NCI-H2029 treated with DMSO at 0.1 percent for 48 hours (cell line): ENCODE measurements at places on chromosomes 11 and 22.

DNA sequence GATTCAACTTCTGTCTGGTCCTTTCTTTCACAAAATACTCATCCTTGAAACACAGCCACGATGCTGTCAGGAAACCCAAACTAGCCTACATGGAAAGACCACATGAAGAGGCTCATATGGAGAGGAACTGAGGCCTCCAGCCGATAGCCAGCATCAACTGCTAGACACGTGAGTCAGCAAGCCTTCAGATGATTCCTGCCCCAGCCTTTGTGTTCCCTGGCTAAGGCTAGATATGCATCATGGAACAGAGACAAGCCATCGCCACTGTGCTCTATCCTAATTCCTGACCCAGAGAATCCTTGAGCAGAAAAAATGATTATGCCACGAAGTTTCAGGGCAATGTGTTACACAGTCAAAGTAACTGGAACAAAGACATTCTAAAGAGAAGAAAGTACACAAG is 75.5 kb downstream of the ENTHD1 start:
- no peak for DNase-seq

DNA sequence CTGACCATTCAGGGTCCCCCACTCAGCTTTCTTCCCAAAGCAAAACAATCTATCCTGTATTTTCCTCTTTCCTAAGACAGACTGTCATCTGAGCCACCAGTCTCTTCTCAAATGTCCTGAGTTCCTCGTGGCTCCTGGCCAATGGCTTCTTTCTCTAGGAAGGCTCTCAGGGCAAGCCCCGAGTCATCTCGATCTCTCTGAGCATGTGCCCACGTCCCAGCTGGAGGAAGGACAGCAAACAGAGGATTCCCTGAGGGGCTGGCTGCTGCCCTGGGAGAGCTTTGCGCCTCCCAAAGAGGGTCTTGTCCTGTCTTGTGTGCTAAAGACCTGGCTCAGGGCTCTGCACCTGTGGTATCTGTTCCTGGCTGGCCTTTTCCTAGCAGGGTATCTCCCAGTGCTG is 8.3 kb downstream of the SLC37A2 start:
- no peak for DNase-seq

- no peak for DNase-seq
Observed at GRCh38 chr11:75735181-75735845, 17.7 kb downstream of the MOGAT2 start.

- DNase-seq = no peak
Observed at GRCh38 chr22:39954584-39955055, 5.6 kb upstream of the TMA7B start.

DNA sequence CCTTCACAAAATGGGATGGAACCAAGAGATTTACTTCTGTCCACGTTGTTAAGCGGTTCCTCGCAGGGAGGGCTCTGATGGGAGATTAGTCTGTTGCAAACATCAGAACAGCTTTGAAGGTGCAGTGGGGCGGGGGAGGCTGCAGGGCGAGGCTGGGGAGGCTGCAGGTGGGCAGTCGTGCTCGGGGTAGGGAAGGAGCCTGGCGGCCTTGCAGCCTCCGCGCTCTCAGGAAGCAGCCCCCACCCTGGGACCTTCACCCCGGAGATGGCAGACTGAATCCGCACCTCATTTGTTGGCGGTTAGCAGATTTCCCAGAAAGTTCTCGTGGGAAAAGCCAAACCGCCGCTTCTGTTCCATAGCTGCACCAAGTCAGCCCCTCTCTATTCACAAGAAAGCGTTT is 237.3 kb downstream of the BRD1 start:
- DNase-seq = no peak

GRCh38 chr11:69137151-69137844 is 18.4 kb upstream of the SMIM38 start:
- no peak for DNase-seq

- DNase-seq = peak; percentile 23
Observed at GRCh38 chr11:71342951-71343827, 90.8 kb upstream of the SHANK2 start.

- peak; percentile 43 for DNase-seq
Observed at GRCh38 chr11:84608837-84609196, 1018.3 kb downstream of the DLG2 start.

DNA sequence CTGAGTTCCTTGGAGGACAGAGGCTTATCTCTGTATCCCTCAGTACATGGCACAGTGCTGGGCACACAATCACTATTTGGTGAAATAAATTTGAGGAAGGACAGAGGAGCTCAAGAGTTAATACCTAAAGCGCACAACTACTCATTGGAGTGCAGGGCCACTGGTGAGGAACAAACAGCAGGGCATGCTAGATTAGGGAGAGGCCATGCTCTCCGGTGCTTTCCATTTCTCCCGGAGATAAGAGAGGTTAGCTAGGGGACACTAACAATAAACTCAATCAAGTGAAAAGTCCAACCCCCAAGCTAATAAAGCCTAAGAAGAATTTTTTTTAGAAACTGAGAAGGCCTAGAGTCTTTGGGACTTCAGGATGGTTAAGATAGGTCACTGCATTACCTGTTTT is 29.1 kb downstream of the NFRKB start:
- DNase-seq = no peak

DNA sequence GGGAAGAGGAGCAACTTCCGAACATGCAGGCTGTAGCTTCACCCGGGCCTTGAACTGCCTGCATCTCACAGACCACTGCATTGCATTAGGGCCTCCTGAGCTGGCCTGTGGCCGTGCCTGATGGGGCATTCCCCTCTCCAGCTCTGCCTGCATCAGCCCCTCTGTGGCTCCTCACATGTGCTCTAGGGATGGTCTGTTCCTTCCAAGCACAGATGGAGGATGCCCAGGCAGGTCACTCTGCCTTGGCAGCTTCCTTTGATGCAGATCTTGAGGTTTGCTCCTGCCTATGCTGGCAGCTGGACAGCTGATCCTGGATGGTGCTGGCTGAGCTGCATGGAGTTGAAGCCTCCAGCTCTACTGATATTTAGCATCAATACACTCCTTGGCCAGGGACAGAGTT is 28.5 kb downstream of the AMPD3 start:
- DNase-seq = no peak

- no peak for DNase-seq
Observed at GRCh38 chr22:35879351-35879750, 149.3 kb downstream of the RBFOX2 start.

GRCh38 chr22:47044722-47045535 is 282.5 kb downstream of the TBC1D22A start:
- DNase-seq = peak; percentile 36

- peak; percentile 69 for DNase-seq
Observed at GRCh38 chr11:18706330-18707243, 8.0 kb downstream of the TMEM86A start.

DNA sequence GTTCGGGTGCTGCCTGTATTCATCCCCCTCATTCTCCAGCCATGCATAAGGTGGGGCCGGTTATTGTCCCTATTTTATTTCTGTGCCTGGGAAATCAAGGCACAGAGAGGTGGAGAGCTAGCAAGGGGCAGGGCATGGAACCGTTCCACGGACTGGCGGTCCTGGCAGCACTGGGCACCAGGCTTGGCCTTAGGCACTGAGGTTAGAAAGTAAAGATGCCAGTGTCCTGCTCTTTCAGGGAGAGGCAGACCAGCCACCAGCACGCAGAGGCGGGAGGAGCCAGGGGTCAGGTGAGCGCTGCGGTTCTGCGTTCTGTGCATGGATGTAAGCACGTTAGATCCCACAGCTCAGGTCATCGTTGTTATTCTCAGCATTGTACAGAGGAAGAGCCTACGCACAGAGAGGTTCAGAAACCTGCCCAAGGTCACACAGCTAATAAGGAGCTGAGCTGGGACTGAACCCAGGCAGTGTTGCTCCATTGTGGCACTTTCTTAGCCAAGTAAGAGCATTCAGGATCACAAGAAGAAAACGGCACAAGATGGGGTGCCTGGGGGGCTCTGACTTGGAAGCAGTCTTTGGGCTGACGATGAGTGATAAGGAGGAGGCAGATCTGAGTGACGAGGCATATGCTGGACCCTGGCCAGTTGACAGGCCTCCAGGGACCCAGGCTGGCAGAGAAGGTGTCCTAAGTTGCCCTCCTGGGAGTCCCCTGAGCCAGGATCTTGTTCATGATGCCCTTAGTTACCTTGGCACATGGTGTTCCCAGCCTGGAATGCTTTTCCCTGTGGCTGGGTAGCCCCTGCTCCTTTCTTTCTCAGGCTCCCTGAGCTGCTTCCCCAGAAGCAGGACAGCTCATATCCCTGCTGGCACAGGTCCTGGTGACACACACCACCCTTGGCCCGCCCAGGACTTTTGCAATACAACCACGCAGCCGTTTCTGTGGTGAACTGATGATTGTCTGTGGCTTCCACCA is 41.1 kb downstream of the OSBPL5 start:
- no peak for DNase-seq

DNA sequence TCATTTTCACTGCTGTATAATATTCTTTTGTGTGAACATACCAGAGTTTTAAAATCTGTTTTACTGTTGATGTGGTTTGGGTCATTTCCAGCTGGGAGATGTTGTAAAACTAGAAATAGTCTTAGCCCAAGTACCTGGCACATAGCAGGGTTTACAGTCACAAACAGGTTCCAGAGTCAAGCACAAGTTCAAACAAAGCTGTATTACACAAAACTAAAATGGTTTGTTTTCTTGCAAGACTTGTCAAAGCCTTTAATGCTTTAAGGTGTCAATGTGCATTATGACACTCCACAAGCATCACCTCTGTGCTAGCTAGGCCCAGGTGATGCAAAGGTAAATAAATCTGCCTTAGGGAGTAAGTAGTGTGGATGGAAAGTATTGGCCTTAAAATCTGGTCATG is 379.1 kb downstream of the MN1 start:
- DNase-seq = no peak

GRCh38 chr11:9104580-9104979 is 13.2 kb upstream of the SCUBE2 start:
- DNase-seq = no peak

GRCh38 chr22:46696614-46697013 is 41.4 kb downstream of the CERK start:
- DNase-seq = no peak

DNA sequence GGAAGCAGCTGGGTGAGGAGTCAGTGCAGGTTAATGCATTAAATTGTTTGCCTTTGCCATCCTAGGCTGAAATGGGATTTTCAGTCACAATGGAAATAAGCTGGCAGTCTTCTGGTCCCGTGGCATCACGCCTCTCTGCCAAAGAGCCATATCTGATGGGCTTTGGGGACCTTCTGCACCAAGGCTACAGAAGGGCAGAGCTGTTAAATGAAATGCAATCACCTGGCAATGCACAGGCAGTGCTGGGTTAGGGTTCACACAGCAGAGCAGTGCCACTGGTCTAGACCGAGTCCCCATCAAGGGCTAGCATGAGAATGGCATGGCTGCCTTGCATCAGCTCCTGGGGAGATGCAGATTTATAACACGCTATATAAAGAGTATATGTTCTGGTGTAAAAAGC is 749.2 kb downstream of the NTM start:
- no peak for DNase-seq

DNA sequence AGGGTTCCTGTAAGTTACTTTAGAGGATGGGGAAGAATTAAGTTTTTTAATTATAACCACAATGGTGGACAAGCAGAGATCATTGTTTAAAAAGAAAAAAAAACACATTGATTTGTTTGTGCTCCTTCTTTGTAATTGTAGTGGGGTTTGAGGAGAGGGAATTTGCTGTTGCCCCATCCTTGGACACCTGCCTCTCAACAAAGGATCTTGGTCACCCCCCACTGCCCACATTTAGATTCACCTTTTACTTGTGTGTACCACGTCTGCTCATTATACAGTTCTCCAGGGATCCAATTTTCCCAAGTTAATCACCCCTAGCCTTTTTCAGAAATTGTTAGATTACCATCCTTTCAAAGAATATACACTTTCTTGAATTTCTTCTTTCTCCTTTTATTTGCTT is 53.0 kb downstream of the DNAJC24 start:
- DNase-seq = no peak

- no peak for DNase-seq
Observed at GRCh38 chr11:44319552-44320288, 9.8 kb upstream of the ALX4 start.

DNA sequence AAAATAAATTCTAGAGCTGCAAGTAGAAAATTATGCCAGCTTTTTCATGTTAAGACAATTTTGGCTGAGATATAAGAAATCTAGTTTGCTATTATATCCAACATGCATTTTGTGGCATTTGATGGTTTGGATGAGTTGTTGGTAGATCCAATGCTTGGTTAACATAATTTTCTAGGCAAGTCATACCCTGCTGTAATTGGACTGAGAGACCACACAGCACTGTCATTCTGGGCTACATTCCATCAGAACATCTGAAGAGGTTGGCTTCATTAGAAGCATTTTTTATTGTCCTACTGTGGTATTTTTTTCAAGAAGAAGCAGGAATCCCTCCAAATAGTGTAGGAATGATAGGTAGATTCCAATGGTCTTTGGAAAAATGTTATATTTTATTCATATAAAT is 561.0 kb downstream of the LUZP2 start:
- DNase-seq = no peak

- DNase-seq = no peak
Observed at GRCh38 chr11:41872870-41873269, 413.4 kb upstream of the LRRC4C start.

DNA sequence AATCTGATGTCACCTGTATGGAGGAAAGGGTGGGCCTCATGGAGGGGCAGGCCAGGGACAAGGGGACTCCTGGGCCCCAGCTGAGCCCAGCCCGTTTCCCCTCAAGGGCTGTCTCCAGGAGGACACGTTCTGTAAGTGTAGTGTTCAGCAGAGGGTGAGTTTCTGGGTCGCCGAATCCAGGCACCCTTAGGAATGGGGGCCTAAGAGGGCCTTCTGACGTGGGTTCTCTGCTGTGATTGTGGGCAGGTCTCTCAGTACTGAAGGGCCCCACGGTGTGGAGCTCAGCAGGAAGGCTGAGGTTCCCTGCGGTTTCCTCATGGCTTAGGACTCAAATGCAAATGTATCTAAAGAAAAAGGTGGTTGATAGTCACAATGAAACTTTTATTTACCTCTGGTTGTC is 6.5 kb downstream of the PTDSS2 start:
- DNase-seq = no peak

GRCh38 chr11:33869481-33870422 is 22.1 kb downstream of the LMO2 start:
- DNase-seq = peak; percentile 33

- no peak for DNase-seq
Observed at GRCh38 chr22:49134076-49134475, 693.6 kb downstream of the BRD1 start.

GRCh38 chr11:76863196-76863777 is 2.6 kb downstream of the ACER3 start:
- DNase-seq = no peak

GRCh38 chr11:121328176-121328966 is 35.8 kb downstream of the SC5D start:
- DNase-seq = no peak

GRCh38 chr11:125069796-125070195 is 6.7 kb downstream of the SLC37A2 start:
- no peak for DNase-seq

DNA sequence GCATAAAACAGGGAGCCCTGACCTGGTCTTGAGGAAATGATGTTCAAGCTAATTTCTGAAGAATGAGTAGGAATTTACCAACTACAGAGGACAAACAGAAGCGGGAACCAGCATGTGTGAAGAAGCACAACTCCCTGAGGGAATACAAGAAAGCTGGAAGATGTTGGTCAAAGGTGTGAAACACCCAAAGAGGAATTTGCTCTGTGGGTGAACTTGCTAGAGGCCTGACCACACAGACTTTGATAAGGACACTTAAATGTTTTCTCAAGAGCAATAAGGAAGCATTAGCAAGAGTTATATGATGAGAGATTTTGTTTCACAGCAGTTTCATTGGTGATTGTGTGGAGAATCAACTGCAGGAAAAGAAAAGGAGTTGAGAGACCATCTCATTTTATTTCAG is 17.6 kb downstream of the SLC5A12 start:
- DNase-seq = no peak
